Esophagus mucosa (tissue), 1 donor: ENCODE measurements at places on chromosomes 12 and 14.

DNA sequence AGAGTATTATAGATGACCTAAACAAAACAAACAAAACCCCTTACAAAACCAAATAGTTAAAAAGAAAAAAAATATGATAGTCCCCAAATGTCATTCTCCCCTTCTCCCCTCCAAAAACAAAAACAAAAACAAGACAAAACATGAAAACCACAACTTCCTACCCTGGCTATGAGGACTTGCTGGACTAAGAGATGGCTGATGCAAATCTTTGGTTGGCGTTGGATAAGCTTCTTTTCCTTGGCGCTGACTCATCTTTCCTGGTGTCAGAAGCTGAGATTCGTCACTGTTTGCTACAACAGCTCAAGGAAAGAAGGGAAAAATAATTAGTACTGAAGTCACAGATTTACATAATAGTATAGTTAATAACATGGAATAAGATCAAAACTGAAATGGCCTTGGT lies 102.5 kb upstream of the BBS10 start:
- peak; percentile 59 for ATAC-seq

- no peak for ATAC-seq
Measured at GRCh38 chr12:12645485-12645884, 33.8 kb downstream of the CREBL2 start.

GRCh38 chr14:94933486-94933885 lies 163.6 kb upstream of the GSC start:
- ATAC-seq, result no peak

- no peak for ATAC-seq
Measured at GRCh38 chr14:75486318-75486717, 36.0 kb upstream of the BATF start.

GRCh38 chr14:68951035-68951797 lies 27.9 kb downstream of the ACTN1 start:
- peak; percentile 87 for ATAC-seq

DNA sequence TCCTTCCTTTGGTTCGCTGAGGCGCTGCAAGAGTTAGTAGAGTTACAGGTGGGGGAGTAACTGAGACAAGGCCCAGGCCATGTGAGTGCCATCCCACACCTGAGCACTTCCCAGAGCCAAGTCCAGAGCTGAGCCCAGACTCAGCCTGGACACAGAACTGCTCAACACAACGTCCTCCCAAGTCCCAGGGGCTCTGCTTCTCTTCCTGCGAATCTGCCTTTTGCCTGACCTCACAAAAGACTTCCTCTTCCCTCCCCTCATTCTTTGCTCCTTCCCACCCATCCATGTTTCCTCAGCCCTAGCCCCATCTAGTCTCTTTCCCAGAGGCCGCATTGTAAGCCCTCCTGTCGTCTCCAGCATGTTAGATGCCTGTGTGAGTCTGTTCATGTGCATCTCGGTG lies 16.6 kb upstream of the MCRS1 start:
- ATAC-seq, result no peak

DNA sequence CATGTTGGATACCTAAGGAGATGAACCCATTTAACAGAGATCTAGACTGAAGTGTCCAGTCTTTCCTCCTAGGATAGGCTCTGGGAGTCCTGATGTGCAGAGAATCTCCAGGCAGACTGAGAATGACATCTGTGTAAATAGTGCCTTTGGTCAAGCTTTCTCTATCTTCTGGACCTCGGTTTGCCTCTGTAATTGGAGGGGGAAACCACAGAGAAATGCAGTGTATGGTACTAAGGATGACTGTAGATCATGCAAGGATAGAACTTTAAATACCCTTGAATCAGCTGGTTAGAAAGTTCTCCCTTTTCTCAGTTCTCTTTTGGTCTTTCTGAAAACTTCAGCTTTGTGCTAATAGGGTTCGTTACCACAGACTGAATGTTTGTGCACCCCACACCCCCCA lies 112.2 kb downstream of the PTPN11 start:
- no peak for ATAC-seq

- ATAC-seq, result no peak
Measured at GRCh38 chr14:74846968-74847665, 28.8 kb downstream of the PROX2 start.

- no peak for ATAC-seq
Measured at GRCh38 chr12:114090211-114090610, 124.1 kb upstream of the RBM19 start.

GRCh38 chr12:67826946-67827720 lies 162.1 kb upstream of the IFNG-AS1 start:
- ATAC-seq, result no peak

DNA sequence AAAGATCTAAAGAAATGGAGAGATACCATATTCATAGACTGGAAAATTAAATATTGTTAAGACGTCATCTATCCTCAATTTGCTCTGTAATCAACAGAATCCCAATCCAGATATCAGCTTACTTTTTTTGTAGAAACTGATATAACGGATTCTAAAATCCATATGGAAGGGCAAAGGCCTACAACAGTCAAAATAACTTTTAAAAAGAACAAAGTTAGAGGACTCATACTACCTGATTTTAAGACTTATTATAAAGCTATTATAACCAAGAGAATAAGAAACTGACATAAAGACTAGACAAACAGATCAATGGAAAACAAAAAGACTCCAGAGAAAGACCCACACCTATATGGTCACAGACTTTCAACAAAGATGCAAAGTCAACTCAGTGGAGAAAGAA lies 6.0 kb downstream of the DDX24 start:
- no peak for ATAC-seq

DNA sequence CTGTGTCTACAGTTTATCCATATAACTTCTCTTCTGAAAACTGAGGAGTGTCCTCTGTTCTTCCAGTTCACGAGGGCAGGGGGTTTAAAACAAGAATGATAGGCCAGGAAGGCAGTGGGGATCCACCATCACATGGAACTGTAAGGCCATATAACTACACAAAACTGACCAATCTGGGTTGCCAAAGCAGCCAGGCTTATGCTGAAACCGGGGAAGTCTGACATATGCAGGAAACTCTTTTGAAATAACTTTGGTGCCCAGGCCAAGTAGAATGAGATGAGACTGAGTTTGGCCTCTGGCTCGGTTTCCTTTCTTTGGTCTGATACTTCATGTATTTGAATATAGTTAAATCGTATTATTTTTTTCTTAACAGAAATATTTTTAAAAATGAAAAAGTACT lies 18.0 kb upstream of the ATF1 start:
- no peak for ATAC-seq

DNA sequence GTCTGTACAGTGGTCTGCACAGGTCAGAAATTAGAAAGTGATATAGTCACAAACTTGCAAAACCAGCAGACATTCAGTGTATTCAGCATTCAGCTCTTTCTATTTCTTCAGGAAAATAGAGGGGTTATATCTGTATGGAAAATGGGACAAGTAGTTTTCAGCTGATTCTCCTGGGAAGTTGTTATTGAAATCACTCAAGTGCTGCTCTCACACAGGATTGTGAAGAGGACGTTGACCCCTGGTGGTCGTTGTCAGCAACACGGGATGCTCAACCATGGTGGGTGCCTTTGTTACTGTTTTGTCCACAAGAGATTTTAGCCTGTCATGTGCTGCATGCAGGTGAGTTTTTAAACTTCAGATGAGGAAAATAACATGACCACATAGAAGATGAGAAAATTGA lies 981.8 kb downstream of the TMEM121 start:
- ATAC-seq, result no peak

GRCh38 chr12:116657921-116658495 lies 79.9 kb downstream of the SPRING1 start:
- no peak for ATAC-seq

GRCh38 chr12:90250042-90250441 lies 541.4 kb upstream of the ATP2B1 start:
- no peak for ATAC-seq

- ATAC-seq, result no peak
Measured at GRCh38 chr12:42255866-42256261, 17.8 kb upstream of the YAF2 start.

DNA sequence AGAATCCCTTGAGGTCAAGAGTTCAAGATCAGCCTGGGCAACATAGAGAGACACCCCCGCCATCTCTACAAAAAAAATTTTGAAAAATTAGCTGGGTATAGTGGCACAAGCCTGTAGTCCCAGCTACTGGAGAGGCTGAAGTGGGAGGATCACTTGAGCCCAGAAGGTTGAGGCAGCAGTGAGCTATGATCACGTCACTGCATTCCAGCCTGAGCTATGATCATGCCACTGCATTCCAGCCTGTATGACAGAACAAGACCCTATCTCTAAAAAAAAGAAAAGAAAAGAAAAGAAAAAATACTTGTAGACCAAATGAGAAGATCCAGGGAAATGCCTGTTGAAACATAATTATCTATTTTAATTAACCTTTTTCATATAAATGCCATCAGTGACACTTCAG lies 93.8 kb upstream of the MDM1 start:
- ATAC-seq, result no peak

- ATAC-seq, result peak; percentile 43
Measured at GRCh38 chr12:13223179-13223804, 26.8 kb downstream of the EMP1 start.

GRCh38 chr14:52150162-52150561 lies 81.3 kb upstream of the NID2 start:
- no peak for ATAC-seq

DNA sequence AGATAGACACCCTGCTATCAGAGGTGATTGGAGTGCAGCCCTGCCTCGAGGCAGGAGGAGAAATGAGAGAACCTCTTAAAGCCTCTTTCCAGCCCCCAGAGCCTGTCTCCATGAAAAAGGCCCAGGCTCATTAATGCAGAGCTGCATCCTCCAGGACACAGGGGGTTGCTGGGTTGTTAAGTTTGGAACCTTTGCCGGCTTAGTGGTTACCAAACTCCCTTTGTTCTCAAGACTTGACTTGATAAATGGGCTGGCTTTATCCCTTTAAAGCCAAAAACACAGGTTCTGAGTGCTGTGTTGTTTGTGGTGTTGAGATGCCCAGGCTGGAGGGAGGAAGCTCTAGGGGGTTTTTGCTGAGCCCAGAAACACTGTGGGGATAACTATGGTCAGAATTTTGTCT lies 71.0 kb downstream of the DAD1 start:
- peak; percentile 3 for ATAC-seq

GRCh38 chr12:25480145-25480544 lies 72.9 kb downstream of the LMNTD1 start:
- no peak for ATAC-seq

DNA sequence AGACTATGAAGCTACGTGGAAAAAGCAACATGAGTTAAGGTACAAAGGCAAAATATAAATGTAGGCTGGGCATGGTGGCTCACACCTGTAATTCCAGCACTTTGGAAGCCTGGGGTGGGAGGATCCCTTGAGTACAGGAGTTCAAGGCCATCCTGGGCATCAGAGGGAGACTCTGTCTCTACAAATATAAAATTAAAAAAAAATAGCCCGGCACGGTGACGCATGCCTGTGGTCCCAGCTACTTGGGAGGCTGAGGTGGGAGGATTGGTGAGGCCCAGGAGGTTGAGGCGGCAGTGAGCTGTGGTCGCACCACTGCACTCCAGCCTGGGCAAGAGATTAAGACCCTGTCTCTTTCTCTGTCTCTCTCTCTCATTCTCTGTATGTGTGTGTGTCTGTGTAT lies 4.0 kb upstream of the VPS37B start:
- ATAC-seq, result no peak

DNA sequence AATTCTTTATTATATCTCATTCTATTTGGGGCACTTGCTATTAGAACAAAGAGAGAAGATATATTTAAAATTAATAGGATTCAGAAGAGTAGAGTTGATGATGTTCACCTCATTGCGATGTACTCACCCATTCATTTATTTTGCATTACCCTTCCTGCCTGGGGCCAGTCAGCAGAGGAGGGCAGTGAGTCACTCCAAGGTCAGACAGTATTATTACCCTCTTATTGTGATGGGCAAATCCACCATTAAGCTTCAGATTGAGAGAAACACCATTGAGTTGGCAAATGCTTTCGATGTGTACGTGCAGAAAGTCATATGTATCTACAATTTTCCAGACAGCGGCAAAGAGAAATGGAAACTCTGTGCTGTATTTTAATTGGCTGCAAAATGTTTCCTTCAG lies 134.2 kb downstream of the BICD1 start:
- ATAC-seq, result peak; percentile 91

DNA sequence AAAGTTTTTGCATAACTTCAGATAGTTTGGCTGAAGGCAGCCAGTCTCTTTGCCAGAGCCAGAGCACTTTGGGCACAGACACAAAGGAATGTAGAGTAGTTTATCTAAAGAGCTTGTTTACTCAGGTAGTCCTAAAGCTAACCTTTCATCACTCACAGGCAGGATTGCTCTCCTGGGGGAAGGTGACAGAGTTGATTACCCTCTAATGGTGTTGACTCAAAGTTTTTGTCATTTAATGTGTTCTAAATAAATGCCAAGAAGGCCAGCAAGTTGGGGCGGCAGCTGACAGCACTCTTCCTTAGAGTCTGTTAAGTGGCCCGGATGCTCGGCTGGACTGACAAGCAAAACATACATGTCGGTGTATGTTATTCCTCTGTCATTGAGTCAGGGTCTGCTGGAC lies 9.3 kb upstream of the TAS2R46 start:
- ATAC-seq, result no peak

GRCh38 chr14:36856095-36856878 lies 194.6 kb downstream of the PAX9 start:
- ATAC-seq, result peak; percentile 39

DNA sequence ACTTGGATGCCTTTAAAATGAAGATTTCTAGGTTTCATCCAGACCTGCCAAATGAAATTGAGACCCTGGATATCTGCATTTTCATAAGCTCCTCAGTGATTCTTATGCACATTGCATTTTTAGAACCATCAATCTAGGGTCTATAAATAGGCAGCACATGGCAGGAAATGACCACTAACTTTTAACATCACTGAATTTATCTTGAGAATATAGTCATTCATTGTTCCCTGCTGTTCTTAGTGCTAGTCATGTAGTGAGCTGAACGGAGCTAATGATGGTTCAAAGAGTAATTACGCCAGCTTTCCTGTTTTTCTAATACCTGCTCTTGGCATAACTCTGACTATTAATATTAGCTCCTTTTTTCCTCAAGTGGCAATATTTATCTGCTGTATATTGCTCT lies 91.6 kb downstream of the TPH2 start:
- ATAC-seq, result no peak

- no peak for ATAC-seq
Measured at GRCh38 chr14:22472935-22473854, 115.8 kb downstream of the DAD1 start.

GRCh38 chr12:113980537-113981337 lies 14.6 kb upstream of the RBM19 start:
- ATAC-seq, result peak; percentile 77

DNA sequence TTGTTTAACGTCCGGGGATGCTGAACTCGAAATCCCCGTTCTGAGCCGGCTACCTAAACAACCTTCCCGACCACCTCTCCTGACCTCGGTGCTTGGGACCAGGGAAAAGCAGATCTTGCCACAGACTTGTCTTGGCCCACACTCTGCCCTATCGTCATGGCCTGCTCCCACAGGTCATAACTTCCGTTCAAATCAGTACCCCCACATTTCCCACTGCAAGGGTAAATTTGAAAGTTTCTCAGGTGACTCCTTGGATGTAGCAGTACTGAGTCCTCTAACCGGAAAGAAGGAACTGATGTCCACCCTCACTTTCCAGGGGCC lies 612 bp upstream of the RBM23 start:
- ATAC-seq, result no peak
